Right atrium auricular region (tissue), 2 donors: ENCODE measurements at places on chromosomes 12 and 14. TPM values are rescaled to one million over a fixed set of nuclear protein-coding genes. Genes with fewer than 3 reads are reported as not detected.

Gene KRT8
- 199 TPM for total RNA-seq

Gene EDDM3A
- not detected for total RNA-seq

Gene GYS2
- not detected for total RNA-seq

Gene HCAR3
- not detected for total RNA-seq

Gene SELPLG
- total RNA-seq: 7.7 TPM

Gene ENDOU
- total RNA-seq: 0.55 TPM

Gene GLIPR1
- total RNA-seq: 14.1 TPM
